ENCODE measurements at places on chromosomes 11 and 22.

DNA sequence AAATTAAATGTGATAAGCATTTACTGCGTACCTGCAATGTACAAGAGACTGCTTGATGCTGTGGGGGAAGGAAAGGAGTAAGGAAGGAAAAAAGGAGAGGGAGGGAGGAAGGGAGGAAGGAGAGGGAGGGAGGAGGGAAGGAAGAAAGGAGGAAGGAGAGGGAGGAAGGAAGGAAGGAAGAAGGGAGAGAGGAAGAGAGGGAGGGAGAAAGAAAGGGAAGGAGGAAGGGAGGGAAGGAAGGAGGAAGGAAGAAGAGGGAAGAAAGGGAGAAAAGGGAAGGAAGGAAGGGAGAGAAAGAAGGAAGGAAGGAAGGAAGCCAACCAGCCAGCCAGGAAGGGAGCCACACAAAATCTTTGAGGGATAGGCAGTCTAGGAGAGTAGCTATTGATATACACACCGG lies 44.0 kb upstream of the MYO18B start:
- no peak for DNase-seq

GRCh38 chr11:114909866-114910265 lies 231.5 kb downstream of the NXPE2 start:
- DNase-seq = no peak

GRCh38 chr11:12687740-12688139 lies 13.5 kb downstream of the TEAD1 start:
- no peak for DNase-seq

DNA sequence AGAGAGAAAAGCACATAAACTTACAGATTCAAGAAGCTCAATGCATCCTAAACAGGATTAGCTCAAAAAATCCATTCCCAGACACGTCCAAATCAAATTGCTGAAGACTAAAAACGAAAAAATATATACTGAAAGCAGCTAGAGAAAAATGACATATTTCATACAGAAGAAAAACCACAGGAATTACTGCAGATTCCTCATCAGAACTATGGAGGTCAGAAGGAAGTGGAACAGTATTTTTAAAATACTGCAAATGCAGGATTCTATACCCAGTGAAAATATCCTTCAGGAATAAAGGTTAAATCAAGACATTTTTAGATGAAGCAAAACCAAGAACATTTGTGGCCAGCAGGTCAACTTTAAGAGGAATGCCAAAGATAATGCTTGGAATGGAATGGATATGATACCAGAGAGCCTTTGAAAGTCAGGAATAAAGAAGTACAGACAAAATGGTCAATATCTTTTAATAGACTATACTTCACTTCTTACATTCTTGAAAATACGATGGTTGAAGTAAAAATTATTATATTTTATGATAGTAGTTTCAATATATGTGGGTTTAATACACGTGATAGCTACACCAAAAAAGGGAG lies 352.9 kb downstream of the CTTN start:
- no peak for DNase-seq

Data from left ventricle myocardium inferior (tissue), 1 donor.